ENCODE measurements at places on chromosomes 12 and 14. TPM values are rescaled to one million over a fixed set of nuclear protein-coding genes. Genes with fewer than 3 reads are reported as not detected.
A peak's percentile ranks its signal among the peaks of the same experiment; 100 is the strongest.

Gene SLC8A3
- total RNA-seq = 0.77 TPM

Gene ACRBP
- total RNA-seq = 2.3 TPM

DNA sequence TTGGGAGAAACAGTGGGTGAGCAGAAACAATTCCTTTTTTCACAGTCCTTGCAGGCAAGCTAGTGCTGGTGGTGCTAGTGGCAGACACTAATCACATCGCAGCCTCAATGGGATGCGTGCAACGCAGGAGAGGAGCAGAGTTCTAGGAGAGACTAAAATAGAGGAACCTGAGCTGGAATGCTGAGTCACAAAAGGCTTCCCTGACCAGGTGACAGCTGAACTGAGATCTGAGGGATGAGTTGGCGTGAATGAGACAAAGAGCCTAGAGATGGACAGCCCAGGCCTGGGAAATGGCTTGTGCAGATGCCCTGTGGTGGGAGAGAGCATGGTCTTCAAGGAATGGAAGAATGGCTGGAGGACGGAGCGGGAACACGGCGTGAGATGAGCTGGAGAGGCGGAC, 25.8 kb downstream of the ACADS start:
- no peaks in the 10 kb centered on the region for H3K4me1 ChIP-seq
- no peak for DNase-seq
- no peaks in the 10 kb centered on the region for H3K36me3 ChIP-seq
- no peak overlapping the region for H3K27ac ChIP-seq

DNA sequence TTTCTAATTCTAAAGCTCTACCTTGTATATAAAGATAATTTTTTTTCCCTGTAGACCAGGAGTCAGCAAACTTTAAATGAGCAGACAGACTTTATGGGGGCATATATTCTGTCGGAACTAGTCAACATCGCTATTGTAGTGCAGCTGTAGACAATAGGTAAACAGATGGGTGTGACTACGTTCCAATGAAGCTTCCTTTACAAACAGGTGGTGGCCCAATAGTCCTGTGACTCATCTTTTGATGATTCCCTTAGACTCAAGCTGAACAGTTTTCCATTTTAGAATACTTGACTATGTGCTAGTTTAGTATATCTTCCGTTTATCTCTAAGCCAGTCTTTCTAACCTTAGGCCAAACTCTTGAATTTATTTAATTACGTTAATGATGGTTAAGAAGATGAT, 16.3 kb downstream of the MUCL1 start:
- no peak overlapping the region for H3K27ac ChIP-seq
- H3K27me3 ChIP-seq = no peaks in the 10 kb centered on the region
- H3K36me3 ChIP-seq = no peaks in the 10 kb centered on the region
- H3K4me1 ChIP-seq = no peaks in the 10 kb centered on the region

GRCh38 chr14:100048786-100049185, 16.4 kb upstream of the EVL start:
- no peak for DNase-seq
- no peak overlapping the region for H3K27ac ChIP-seq
- H3K36me3 ChIP-seq = no peaks in the 10 kb centered on the region
- H3K4me1 ChIP-seq = no peaks in the 10 kb centered on the region
- no peak overlapping the region for H3K4me3 ChIP-seq
- no peaks in the 10 kb centered on the region for H3K27me3 ChIP-seq

- DNase-seq = peak; percentile 91
- H3K4me1 ChIP-seq = no peaks in the 10 kb centered on the region
- no peaks in the 10 kb centered on the region for H3K27me3 ChIP-seq
- H3K27ac ChIP-seq = peak overlapping the region; percentile 94
- peak overlapping the region; percentile 69 for H3K4me3 ChIP-seq
Observed at GRCh38 chr12:56078931-56079722, 838 bp upstream of the ERBB3 start.

DNA sequence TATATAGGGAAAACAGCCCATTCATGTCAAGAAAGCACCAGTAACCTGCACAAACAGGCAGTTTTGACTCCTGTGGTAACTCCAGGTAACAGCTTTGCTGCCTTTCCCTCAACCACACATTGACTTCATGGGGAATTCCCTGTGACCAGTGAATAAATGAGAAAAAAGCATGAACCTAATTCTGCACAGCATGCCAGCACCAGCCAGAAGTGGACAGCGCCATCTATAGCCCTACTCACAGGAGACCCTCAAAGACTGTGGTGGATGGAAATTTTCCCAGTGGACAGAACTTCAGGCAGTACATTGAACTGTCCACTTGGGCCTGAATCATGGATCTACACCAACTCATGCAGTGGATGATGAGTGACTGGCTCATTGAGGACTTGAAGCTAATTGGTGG, 152.1 kb downstream of the SLC8A3 start:
- no peaks in the 10 kb centered on the region for H3K36me3 ChIP-seq
- H3K27ac ChIP-seq = no peak overlapping the region
- peaks cover 3% of the 10 kb centered on the region for H3K27me3 ChIP-seq

DNA sequence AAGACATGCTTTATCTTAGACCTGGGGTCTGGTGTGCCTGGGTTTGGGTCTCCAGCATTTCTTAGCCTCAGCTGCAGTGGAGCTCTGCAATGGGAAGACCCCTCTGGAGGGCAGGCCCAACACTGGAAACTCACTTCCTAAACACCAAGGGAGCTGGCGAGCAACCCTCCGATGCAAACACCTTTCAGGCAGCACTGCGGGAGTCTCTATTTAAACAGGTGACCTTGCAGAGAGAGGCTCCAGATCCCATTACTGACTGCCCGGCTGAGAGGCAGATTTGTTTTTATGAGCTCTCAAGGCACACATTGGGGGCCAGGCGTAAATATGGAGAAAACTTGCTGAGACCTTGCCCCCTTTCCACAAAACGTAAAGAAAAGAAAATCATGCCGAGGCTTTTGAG, 195.5 kb downstream of the PAX9 start:
- H3K4me3 ChIP-seq = no peak overlapping the region
- DNase-seq = no peak
- H3K36me3 ChIP-seq = no peaks in the 10 kb centered on the region
- no peak overlapping the region for H3K27ac ChIP-seq

Gene GLS2
- total RNA-seq = 6.6 TPM

DNA sequence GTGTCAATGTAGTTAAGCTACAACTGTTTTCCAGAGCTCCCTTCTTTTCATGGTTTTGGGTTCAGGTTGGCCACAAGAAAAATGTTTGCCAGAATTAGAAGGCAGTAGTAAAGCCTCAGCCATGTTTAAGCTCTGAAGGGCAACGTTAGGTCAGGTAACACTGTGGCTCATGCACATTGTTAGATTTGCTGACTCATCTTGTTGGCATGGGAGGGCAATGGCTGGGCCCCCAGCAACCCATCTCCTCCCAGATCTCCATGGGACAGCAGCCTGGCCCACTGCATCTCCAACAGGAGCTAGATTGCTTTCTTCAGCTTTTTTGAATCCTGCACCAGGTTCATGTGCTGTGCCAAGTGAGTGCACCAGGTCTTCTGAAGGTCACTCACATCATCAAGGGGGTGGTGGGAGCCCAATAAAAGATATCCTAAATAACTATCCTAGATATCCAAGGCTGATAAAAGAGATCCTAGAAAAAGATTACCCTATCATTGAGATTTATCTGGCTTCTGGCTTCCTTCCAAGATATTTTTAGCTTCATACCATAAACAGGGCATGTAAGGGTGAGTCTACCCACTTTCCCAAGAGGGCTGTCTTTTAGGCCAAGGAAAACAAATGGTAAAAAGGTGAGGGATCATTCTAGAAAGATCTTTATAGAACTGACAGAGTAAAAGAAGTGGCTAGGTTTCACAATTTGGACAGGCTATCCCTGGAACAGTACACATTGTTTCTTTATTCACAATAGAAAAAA, 28.9 kb downstream of the PTGER2 start:
- no peak overlapping the region for H3K27ac ChIP-seq
- H3K27me3 ChIP-seq = no peaks in the 10 kb centered on the region
- no peaks in the 10 kb centered on the region for H3K36me3 ChIP-seq
- no peak for DNase-seq
- H3K4me1 ChIP-seq = no peaks in the 10 kb centered on the region
- no peak overlapping the region for H3K4me3 ChIP-seq

Gene LMNTD1
- not detected for total RNA-seq

Gene ADAM21
- total RNA-seq = 0.91 TPM

DNA sequence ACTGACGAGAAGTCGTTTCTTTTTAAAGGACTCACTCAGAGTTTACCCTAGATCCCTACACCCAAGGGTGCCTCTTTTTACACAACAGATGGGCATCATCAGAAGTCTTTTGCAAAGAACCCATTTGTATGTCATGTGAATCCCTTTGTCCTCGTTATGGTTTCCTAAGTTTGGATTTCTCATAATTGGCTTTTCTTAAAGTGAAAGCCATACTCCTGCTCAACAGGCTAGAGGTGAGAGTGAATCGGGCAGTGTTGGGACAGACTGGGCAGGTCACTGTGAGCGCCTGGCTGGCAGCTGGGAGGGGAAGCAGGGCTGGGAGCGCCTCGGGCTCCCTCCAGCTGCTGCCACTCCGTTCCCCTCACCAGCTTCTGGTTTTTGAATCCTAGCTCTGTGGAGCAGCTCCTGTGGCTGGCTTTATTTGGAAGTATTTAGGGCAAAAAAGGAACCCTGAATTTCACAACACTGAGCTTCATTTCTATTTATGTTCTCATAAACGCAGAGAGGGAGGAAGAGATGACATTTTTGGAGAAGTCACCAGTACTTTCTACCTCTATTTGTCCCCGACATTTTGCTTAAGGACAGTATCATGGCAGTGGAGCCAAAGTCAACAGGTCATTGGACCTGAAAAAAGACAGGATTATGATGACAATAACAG, 63.8 kb upstream of the ACTN1 start:
- H3K4me3 ChIP-seq = no peak overlapping the region
- no peaks in the 10 kb centered on the region for H3K36me3 ChIP-seq
- no peaks in the 10 kb centered on the region for H3K27me3 ChIP-seq
- no peak for DNase-seq
- peak overlapping the region; percentile 18 for H3K27ac ChIP-seq

Gene LARP4
- 29.7 TPM for total RNA-seq

- H3K27ac ChIP-seq = no peak overlapping the region
- no peak for DNase-seq
- peaks cover 6% of the 10 kb centered on the region for H3K27me3 ChIP-seq
- H3K4me1 ChIP-seq = no peaks in the 10 kb centered on the region
Observed at GRCh38 chr14:60515511-60516289, 6.8 kb downstream of the SIX6 start.

DNA sequence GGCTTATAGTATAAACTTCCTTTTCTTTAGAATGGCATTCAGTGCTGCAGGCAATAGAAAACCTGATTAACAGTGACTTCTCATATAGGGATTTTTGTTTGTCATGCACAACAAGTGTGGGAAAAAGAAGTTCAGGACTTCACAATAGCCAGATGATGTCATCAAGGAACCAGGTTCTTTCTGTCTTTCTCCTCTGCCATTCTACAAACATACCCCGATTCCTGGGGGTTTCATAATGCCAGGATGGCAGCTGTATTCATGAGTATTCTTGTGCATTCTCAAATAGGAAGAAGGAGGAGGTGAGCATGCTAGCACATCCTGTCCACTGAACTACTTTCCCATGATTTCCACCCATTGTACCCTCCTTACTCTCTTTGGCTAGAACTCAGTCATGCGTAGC, 182.7 kb upstream of the EEA1 start:
- H3K4me3 ChIP-seq = no peak overlapping the region
- no peaks in the 10 kb centered on the region for H3K27me3 ChIP-seq
- H3K36me3 ChIP-seq = no peaks in the 10 kb centered on the region
- H3K4me1 ChIP-seq = no peaks in the 10 kb centered on the region
- no peak overlapping the region for H3K27ac ChIP-seq

Gene LHX5
- not detected for total RNA-seq

GRCh38 chr12:113088971-113089756, 32.6 kb downstream of the DTX1 start:
- no peaks in the 10 kb centered on the region for H3K36me3 ChIP-seq
- DNase-seq = no peak
- H3K4me1 ChIP-seq = no peaks in the 10 kb centered on the region
- H3K4me3 ChIP-seq = no peak overlapping the region

DNA sequence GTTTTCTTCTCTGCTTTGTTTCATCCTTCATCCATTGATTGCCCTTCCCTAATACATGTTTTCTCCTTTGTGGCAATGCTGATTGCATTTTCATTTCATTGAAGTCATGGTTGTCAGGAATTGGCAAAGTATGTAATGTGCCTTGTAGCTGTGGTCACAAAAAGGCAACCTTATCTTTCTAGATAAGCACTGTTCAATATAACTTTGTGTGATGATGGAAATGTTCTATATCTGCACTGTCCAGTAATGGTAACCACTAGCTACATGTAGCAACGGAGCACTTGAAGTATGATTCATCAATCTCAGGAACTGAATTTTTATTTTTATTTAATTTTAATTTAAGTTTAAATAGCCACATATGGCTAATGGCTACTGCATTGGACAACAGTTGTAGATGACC, 79.8 kb downstream of the PCNX1 start:
- H3K27ac ChIP-seq = no peak overlapping the region
- H3K4me1 ChIP-seq = no peaks in the 10 kb centered on the region
- no peak for DNase-seq
- H3K27me3 ChIP-seq = no peaks in the 10 kb centered on the region
- H3K4me3 ChIP-seq = no peak overlapping the region

Gene CISTR
- total RNA-seq = not detected

Gene TPCN1
- total RNA-seq = 52.6 TPM

DNA sequence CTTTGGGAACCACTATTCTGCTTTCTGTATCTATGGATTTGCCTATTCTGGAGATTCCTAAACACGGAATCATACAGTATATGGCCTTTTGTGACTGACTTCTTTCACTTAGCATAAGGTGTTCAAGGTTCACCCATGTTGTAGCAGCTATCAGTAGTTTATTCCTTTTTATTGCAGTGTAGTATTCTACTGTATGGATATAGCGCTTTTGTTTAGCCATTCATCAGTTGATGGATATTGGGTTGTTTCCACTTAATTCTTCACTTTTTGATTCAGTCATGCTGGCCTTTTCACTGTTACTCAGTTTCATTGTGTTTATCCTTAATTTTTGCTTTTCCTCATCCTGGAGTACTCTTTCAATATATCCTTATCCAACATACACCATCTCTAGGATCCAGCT, 5.1 kb downstream of the PPP4R4 start:
- H3K27ac ChIP-seq = no peak overlapping the region
- H3K36me3 ChIP-seq = no peaks in the 10 kb centered on the region
- H3K27me3 ChIP-seq = no peaks in the 10 kb centered on the region
- DNase-seq = no peak

Gene DBX2
- total RNA-seq = 2.7 TPM

Gene ADCK1
- total RNA-seq = 10.1 TPM

DNA sequence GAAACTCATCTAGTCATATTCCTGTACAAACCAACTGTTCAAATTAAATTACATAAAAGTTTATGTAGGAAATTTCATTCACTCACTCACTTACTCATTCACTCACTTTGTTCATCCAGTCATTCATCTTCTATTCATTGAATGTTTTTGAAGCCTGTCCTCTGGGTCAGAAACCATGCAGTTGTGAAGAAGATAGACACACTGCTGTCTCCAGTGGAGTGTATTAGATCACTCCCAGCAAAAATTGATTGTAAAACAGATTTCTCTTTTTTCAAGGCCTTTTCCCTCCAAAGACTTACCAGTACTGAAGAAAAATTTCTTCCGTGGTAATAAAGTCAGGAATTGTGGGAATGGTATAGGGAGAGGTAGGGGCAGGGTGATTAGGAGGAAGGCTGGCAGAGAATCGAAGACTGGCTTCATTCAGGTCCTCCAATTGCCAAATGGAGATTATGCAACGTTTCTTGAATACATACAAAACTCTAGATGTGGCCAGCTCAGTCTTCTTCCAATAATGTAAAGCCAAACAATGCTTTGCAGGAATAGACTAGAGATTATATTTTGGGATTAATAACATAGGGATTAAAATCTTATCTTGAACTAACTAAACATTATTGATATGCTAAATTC, 9.1 kb downstream of the LRRK2 start:
- H3K4me3 ChIP-seq = no peak overlapping the region
- H3K36me3 ChIP-seq = no peaks in the 10 kb centered on the region
- no peaks in the 10 kb centered on the region for H3K27me3 ChIP-seq
- no peak overlapping the region for H3K27ac ChIP-seq
- no peaks in the 10 kb centered on the region for H3K4me1 ChIP-seq

All from prostate gland (tissue), 2 donors.